ENCODE measurements at places on chromosomes 1 and 21.

- peak; percentile 65 for DNase-seq
Observed at GRCh38 chr1:154404984-154405746, at the start of gene IL6R. IL6R (plus strand) TSS chr1:154405343; CDS start chr1:154405630, 287 bp downstream.

DNA sequence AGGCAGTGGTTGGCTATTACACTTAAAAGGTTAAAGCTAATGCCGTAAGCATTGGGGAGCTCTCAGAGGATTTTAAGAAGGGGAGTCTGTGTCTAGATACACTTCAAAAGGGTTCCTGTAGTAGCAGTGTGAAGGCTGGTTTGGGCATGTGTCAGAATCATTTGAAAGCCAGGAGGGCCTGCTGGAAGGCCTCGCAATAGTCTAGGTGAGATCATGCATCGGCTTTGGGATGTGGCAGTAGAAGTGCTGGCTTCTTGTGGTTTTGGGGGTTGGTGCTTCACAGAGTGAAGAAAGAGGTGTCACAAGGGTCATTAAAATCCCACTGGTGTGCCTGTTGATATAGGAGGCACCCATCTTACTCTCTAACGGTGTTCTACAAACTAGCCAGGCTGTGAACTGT, 85.7 kb downstream of the ST6GALNAC3 start:
- DNase-seq = no peak

- no peak for DNase-seq
Observed at GRCh38 chr1:98893371-98893770, 111.3 kb downstream of the PLPPR5 start.

GRCh38 chr1:117708323-117709248, 102.7 kb downstream of the TENT5C start:
- DNase-seq = no peak

- no peak for DNase-seq
Observed at GRCh38 chr1:8212580-8213031, 105.3 kb upstream of the SLC45A1 start.

DNA sequence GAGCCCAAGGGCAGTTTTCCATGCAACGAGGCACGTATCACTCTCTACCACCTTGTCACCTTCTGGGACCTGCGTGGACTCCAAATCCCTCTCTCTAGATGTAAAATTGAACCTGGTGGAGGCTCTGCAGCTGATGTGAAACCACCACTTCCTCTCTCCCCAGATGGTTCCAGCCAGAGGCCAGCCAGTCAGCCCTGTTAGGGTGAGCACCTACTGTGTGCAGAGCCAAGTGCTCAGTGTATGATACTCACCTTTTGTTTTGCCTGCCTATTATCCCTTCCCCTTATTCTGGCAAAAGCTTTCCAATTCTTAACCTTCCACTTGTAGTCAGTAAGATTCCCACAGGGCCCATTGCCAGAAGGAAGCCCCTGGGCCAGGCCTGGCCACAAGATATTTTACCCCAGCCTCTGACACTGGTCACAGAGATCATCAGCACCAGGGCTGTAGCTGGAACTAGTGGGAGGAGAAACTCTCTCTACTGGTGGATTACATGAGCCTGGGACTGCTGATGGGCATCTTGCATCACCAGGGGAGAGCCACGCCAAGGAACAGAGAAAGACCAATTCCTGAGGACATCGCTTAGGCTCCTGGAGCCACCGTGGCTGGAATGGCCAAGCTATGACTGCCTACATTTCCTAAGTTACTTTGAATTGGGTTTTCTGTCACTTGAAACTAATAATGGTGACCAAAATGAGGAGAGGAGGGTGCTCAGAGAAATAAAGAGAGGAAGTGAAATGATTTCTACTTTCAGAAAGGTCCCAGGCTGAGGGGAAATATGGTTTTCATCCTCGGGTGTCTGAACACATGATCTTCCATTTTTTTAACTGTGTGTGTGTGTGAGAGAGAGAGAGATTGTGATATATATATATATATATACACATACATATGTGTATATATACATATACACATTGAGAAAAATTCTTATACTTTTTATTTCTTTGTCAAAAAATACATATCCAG, 26.6 kb upstream of the RD3 start:
- peak; percentile 61 for DNase-seq

- DNase-seq = peak; percentile 41
Observed at GRCh38 chr1:192477630-192478029, 97.9 kb upstream of the RGS1 start.
